ENCODE measurements at places on chromosomes 1 and 21.

- no peak for DNase-seq
These were observed 29.0 kb downstream of the THAP3 start for GRCh38 chr1:6653436-6654290.

- DNase-seq = no peak
These were observed 275.6 kb downstream of the PLPP3 start for GRCh38 chr1:56303805-56304204.

DNA sequence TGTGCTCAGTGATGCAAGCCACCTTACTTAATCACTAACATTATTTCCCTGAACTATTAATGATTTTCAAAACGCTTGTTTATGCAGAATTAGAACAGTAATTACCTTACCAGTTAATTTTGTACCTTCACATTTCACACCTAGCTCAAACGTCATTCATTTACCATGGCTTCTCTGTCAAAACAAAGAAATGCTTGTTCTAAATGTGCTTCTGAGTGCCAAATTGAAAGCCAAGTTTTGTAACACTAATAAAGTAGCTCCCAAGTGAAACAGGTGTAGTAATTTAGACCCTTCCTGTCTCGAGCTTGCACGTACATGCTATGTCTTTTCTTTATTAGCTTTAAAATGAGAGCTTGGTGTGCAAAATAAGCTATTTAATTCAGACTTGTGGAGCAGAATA lies 533.7 kb upstream of the PKN2 start:
- no peak for DNase-seq

DNA sequence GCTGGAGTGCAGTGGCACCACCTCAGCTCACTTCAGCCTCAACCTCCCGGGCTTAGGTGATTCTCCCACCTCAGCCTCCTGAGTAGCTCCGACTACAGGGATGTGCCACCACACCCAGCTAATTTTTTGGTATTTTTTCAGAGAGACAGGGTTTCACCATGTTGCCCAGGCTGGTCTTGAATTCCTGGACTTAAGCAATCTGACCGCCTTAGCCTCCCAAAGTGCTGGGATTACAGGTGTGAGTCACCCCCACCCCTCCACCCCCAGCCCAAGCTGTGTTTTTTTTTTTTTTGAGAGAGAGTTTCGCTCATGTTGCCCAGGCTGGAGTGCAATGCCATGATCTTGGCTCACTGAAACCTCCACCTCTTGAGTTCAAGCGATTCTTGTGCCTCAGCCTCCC lies 75.4 kb downstream of the NKAIN1 start:
- no peak for DNase-seq
